ENCODE measurements at places on chromosomes 6 and 20. TPM values are rescaled to one million over a fixed set of nuclear protein-coding genes. Genes with fewer than 3 reads are reported as not detected.

DNA sequence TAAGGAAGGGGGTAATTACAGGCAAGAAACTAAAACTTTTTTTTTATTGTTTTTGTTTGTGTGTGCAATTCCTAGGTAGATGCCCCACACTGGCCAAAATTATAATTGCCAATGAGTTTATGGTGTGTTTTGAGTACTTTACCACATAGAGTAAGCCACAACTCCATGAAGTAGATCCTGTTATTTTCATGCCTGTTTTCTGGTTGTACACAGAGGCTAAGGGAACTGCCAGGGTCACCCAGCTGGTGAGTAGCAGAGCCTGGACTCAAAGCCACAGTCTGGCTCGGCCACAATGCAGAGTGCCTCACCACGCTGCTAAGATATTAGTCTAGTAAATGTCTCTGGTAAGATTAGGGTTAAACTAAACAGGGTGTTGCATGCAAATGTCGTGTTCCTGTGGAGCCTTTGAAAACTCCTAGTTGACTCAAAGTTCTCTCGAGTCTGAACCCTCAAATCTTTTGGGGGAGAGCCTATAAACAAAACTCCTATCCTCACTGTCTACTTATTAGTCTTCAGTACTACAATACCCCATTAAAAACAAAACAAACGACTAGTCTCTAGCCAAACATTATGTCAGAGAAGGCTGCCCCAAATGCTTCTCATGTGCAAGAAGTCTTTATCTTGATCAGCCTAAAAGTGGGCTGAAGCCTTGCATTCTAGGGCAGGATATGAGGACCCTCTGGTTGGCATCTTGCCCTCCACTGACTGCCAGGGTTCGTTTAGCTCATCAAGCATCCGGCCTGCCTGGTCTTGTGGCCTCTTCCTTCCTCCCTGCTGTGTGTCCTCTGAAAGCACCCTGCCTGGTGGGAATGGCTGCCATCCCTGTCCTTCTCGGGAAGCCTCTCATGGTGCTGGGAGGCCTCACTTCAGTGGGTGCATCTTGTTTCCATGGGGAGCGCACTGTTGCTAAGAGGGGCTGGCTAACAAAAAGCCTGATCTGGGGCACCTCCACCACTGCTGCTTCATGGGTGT is 4.2 kb downstream of the DUSP22 start:
- DNase-seq: no peak

Gene SAPCD1
- 0.82 TPM for total RNA-seq

- DNase-seq: no peak
Measured at GRCh38 chr6:118123503-118124037, 216.5 kb downstream of the SLC35F1 start.

DNA sequence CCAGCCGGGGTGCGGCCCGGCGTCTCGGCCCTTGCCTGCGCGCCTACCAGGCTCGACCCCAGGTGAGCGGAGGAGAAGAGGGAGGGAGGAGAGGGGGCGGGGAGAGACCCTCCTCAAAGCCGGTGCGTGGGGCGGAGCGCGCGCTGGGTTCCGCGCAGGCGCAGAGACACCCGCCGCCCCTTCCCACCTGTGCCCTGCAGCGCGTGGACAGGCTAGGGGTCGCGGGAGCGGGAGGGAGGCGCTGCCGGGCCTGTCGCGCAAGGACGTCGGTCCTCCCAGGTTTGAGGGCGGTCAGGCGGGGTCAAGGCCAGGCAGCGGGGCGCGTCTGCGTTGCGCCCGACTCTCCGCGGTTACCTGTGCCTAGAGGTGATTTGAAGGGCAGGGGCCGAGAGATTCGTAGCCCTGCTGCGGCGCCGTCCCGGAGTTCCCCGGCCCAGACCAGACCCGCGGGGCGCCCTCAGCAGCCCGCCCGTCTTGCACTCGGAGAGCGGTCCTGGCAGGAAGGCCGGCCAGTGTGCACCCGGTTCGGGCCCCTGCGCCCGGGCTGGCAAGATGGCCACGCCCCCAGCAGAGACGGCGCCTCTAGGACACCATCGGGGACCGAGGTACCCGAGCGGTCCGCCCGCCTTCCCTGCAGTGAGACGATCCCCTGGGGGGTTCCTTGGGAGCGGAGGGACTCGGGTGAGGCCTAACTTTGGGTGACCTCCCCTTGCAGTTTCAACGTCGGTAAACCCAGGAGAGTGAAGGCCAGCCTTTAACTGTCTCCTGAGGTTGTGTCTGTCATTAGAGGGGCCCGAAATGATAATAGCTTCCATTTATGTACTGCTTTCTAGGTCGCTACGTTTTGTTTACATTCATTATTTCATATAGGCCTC is 546 bp downstream of the C6orf136 start:
- DNase-seq: peak; percentile 79
